RKO (cell line): ENCODE measurements at places on chromosomes 13 and 19.

GRCh38 chr13:30700364-30700763 is 35.0 kb upstream of the ALOX5AP start:
- DNase-seq = no peak

DNA sequence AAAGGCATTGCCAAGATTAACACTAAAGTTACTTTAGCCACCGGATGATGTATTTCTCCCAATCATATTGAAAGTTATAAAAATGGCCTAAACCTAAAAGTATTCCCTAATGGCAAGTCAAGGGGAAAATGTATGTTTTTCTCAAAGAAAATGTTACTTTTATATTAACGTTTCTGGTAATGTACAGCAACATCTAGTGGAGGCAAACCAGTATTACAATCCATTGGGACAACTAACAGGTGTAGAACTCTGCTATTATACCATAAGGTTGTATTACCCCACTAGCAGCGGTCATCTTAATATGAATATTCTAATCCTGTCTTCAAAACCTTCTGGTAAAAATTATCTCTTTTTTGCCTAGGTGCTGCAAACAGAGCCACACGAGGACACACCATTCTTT is 69.2 kb downstream of the ZNF100 start:
- peak; percentile 62 for DNase-seq

GRCh38 chr13:95813139-95813538 is 136.2 kb downstream of the DNAJC3 start:
- DNase-seq = no peak

GRCh38 chr13:31909864-31910551 is 121.6 kb upstream of the FRY start:
- DNase-seq = peak; percentile 73

DNA sequence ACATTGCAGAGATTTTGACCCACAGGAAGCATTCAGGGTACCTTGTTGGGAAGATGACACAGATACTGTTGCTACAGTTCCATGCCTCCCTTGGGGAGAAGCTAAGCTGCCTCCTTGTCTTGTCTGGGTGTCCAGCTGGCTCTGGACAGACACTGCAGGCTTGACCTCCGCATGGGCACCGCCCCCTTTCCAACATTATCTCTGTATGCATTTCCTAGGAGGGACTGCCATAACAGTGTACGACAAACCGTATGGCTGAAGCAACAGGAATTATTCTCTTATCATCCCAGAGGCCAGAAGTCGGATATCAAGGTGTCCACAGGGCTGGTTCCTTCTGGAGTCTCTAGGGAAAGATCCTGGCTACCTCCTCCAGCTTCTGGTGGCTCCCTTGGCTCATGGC is 67.0 kb upstream of the USE1 start:
- no peak for DNase-seq

GRCh38 chr13:59963827-59964226 is 199.9 kb downstream of the DIAPH3 start:
- DNase-seq = no peak

DNA sequence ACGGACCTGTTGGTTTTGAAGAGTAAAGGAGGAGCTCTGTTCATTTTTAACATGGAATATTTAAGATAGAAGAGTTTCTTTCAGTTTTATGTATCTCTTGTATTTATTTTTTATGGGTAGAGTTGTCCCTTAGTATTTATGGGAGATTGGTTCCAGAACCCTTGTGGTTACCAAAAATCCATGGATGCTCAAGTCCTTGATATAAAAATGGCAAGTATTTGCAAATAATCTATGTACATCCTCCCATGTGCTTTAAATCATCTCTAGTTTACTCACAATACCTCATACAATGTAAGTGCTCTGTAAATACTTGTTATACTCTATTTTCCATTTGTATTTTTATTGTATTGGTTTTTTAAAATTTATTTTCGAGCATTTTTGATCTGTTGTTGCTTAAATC is 63.1 kb downstream of the TM9SF2 start:
- no peak for DNase-seq

DNA sequence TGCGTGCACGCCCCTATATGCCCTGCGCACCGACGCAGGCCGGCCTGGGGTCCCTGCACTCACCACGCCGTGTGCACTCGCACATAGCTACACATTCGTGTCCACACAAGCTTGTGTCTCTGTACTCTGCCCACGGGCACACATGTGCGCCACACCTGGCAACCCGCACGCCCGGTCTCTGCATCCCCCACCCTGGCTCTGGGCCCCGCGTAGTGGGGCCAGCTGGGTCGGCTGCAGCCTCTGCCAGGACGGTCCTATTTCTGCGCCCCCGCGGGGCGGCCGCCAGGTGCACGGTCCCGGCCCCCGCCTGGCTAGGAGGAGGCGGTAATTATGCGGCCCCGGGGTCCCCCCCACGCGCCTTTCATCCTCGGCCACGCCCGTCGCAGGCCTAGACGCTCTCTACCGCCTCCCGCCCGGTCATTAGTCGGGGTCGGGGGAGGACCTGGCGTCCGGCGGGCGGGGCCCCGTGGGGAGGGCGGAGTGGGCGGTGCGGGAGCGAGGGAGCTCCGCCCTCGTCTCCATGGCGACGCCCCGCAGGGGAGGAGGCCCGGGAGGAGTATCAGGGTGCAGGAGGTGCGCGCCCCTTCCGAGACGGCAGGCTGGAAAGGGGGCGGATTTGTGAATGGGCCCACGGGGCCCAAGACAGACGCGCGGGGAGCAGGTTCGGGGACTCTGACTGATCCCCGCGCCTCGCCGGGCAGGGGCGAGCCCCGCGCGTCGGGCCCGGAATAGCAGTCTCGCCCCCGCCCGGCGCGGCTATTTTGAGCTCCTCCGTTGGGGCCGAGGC is 2.8 kb upstream of the CIRBP start:
- peak; percentile 85 for DNase-seq

DNA sequence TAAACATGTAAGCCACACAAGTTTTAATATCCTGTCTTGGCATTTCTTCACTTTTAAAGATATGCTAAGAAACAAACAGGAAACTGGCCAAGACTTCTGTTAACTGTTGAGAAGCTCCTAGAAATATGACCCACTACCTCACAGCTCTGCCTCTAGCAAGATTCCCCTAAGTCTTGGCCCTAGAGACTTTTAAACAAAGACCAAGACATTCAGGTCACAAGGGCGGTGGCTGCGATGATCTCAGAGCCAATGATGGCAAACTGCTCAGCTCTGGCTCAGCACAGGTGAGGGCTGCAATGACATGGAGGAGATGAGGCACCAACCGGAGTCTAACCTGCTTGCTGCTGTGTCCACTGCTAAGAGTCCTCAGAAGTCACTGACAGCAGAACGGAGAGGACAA is 114.8 kb downstream of the SUCLA2 start:
- no peak for DNase-seq

GRCh38 chr13:102138635-102139190 is 263.1 kb downstream of the FGF14 start:
- DNase-seq = no peak

- DNase-seq = no peak
Measured at GRCh38 chr19:40691421-40692211, 1.2 kb upstream of the NUMBL start.

- no peak for DNase-seq
Measured at GRCh38 chr19:1151917-1152587, 22.0 kb downstream of the SBNO2 start.

DNA sequence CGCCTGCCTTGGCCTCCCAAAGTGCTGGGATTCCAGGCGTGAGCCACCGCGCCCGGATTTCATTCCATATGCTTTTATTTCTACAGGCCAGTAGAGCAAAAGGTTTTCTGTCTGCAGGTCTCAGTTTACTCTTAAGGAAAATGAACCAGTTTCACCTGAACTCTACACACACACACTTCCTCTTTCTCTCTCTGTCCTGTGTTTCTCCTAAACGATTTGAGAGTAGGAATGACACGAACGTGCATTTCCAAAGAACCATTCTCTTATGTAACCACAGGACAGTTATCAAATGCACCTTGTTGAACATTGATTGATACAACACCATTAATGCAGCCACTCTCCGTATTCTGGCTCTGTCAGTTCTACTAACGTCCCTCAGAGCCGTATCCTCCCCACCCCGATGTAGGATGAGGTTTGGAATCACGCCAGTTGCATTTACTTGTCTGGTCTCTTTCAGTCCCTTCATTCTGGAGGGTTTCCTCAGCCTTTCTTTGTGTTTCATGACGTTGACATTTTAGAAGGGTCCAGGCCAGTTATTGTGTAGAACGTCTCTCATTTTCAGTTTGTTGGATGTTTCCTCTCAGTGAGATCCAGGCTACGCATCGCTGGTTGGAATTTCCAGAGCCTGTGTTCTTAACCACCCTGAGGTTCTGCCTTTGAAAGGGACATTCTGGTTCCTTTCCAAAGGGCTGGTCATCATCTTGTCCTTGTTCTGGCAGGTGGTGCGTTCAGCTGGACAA is 36.0 kb downstream of the BICRA start:
- no peak for DNase-seq

DNA sequence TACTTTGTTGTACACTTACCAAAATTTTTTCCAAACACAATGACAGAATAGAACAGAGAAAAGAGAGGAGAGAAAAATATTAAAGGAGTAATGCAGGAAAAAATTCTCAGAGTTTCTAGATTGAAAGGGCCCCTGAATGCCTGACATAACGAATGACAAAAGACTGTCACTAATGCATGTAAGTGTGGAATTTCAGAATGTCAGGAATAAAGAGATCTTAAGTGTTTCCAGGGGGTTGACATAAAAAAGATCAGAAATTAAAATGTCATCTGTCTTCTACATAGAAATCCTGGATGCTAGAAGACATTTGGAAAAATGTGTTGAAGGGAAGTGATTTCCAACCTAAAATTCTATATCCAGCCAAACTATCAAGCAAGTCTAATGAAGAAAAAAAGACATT is 27.2 kb downstream of the TEX26 start:
- no peak for DNase-seq

DNA sequence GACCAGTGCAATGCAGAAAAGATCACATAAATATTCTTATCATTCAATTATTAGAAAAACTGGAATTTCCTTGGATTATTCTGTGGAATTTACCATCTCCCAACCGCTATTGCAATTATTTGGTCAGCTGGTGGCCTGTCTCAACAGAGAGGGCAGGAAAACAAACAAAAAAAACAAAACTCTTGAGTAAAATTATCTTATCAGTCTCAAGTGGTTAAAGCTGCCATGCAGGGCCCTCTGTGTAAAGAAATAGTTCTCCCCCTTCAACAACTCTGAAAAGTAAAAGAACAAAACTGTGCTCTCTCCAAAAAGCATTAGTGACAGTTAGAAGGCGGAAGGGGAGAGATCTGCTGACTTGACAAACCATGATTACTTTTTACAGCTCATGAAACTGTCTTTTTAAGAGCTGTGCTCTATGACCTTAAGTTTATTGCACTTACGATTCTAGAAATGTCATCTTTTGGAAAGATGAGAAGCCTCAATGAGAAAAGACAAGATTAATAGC is 152.3 kb downstream of the DLEU7 start:
- no peak for DNase-seq

DNA sequence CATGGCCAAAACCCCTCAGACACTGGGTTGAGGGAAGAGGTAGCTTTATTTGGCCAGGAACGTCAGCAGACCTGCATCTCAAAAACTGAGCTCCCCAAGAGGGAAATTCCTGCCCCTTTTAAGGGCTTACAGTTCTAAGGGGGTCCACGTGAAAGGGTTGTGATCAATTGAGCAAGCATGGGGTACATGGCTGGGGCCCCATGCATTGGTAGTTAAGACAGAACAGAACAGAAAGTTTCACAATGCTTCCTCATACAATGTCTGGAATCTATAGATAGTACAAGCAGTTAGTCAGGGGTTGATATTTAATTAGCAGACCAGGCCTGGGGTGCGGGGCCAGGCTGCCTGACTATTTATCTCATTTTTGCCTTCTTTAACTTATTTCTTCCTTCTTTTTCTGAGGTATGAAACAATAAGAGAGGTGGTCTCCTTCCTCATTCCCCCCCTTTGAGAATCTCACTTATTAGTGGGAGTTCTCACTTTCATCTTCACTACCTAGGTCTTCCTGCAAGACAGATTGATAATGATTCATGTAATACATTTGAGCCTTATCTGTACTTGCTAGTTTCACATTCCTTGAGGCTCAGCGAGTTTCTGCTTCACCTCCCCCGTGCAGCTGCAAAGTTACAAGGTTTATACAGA is 84.8 kb downstream of the SLC25A15 start:
- DNase-seq = peak; percentile 3

GRCh38 chr19:55305983-55306562 is 19.1 kb downstream of the TMEM150B start:
- peak; percentile 24 for DNase-seq

- DNase-seq = no peak
Measured at GRCh38 chr13:74158571-74159352, 24.6 kb upstream of the KLF12 start.

- DNase-seq = peak; percentile 46
Measured at GRCh38 chr19:16325161-16325527, 518 bp downstream of the KLF2 start.

GRCh38 chr13:89982407-89983095 is 1364.9 kb upstream of the MIR17HG start:
- no peak for DNase-seq

GRCh38 chr19:6725513-6726231 is 5.2 kb upstream of the C3 start:
- DNase-seq = no peak

DNA sequence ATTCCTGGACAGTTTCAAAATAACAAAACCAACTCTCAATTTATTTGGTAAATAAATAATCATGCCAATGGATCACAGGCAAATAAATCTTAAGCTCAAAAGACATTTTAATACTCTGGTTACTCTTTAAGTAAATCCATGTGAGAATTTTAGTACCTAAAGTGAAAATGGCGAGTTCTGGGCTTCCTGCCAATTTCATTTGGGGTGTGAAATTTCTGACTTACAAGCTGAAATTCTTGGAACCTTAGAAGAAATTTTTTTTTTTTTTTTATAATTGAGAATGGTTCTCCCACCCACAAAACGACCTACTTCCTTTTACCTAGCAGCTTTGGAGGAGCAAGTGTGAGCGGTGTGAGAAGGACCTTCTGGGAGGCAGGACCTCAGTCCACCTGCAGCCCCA is 354.5 kb upstream of the NBEA start:
- DNase-seq = no peak

DNA sequence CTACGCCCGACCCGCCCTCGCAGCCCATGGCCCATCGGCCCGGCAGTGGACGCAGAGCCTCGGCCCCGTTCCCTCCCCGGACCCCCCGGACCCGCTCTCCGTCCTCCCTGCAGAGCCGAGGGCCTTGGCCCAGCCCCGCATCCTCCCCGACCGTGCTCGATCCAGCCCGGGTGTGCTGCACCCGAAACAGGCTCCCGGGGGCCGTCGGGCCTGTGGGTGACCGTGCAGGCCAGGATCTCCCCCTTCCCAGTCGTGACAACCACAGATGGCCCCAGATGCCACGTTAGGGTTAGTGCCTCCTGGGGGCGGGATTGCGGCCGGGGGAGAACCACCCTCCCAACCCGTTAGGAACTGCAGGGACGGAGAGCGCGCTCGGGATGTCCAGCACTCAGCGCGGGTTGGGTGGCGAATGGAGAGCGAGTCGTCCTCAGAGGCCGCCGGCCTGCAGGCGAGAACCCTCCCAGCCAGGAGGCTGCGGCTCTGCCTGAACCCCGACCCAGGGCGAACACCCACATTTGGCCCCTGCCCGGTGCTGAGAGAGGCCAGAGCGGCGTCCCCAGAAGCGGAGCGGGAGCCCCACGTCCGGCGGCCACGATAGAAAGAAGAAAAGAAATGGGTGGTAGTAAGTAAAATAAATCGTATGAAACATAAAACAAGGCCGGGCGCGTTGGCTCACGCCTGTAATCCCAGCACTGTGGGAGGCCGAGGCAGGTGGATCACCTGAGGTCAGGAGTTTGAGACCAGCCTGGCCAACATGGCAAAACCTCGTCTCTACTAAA is 6.7 kb upstream of the MADCAM1 start:
- DNase-seq = peak; percentile 51
